ENCODE measurements at places on chromosomes 11 and 22.

DNA sequence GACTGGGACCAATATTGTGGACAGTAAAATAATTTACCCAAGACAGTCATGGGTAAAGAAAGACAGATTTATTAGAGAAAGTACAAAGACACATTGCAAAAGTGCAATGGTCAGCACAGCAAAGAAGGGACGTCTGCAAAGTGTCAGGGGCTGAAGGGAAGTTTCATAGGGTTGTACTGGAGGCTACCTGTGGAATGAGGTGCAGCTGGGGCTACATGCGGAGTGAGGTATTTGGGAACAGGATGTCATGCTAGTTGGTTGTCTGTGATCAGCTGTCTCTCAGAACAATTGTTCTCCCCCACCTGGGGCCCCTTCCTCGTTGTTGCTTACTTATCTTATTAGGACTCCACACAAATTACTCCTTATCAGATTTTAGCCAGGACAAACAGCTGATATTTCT, 11.4 kb upstream of the APOL3 start:
- no peak for DNase-seq

DNA sequence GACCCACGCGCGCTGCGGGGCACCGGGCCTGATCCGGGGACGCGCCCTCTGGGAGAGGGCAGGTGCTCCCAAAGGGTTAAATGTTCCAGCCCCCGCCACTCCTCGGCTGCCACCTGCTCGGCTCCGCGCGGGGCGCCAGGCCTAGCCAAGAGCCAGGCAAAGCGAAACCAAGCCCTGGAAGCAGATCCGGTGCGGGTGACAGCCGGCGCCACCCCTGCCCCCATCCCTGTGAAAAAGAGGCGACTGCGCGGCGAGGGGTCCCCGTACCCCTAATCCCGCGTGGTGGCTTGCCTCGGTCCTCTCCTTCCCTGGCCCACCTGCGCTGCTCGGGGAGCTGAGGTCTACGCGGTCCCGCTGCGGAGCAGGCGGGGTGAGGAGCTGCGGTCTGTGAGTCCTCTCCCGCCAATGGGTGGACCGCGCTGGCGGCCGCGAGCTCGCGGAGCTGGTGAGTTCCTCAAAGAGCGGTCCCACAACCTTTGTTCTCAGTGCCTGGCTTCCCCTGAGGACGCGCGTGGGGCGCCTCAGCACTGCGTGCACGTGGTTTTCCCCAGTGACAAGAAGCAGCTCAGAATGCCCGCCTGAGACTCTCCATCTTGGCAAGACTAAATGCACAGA, at the start of gene ME3:
Gene ME3 (minus strand): TSS at position 610 of the 615 bp plus-strand sequence.
- DNase-seq, result peak; percentile 71

DNA sequence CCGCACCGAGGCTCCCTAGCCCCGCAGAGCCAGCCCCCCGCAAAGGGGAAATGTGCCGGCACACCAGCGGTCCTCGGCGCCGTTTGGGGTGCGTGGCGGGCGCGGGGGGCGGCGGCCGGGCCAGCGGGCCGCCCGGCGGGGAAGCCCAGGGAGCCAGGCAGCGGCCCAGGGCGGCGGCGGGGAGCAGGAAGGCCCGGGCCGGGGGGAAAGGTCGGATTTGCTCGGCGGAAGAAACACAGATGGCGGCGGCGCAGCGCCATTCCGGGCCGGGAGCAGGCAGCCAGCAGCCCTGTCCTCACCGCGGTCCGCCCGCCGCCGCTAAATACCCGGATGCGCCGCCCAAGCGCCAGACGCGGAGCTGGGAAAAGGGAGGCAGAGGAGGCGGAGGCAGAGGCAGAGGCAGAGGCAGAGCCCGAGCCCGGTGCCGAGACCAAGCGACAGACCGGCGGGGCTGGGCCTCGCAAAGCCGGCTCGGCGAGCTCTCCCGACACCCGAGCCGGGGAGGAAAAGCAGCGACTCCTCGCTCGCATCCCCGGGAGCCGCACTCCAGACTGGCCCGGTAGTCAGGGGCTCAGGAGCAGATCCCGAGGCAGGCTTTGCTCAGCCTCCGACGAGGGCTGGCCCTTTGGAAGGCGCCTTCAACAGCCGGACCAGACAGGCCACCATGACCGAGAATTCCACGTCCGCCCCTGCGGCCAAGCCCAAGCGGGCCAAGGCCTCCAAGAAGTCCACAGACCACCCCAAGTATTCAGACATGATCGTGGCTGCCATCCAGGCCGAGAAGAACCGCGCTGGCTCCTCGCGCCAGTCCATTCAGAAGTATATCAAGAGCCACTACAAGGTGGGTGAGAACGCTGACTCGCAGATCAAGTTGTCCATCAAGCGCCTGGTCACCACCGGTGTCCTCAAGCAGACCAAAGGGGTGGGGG, 2.6 kb upstream of the GCAT start:
- peak; percentile 91 for DNase-seq

DNA sequence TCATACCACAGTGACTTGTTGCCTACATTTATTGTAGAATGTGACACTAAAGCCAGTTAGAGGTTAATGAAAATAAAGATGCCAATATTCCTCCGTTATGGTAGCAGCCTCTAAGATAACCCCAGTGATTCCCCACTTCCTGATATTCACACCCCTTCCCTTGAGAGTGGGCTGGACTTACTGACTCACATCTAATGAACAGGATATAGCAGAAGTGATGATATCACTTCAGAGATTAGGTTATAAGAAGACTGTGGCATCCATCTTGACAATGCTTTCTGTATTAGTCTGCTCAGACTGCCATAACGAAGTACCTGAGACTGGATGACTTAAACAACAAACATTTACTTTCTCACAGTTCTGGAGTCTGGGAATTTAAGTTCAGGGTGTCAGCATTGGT, 149.6 kb upstream of the MTNR1B start:
- no peak for DNase-seq

DNA sequence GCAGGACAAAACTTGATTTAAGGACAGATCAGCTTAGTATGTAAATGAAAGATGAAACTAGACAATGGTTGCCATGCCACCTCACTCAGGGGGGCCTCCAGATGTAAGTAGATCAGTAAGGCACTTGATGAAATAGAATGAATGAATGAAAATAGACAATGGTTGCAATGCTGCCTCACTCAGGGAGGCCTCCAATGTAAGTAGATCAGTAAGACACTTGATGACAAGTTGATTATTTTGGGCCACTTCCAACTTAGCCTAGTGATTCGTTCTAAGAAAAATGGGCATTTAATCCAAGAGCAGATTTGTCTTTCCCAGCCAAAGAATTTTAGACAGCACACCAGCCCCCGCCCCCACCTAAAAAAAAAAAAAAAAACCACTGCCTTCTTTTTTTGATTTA, 19.2 kb upstream of the SLC5A12 start:
- no peak for DNase-seq

DNA sequence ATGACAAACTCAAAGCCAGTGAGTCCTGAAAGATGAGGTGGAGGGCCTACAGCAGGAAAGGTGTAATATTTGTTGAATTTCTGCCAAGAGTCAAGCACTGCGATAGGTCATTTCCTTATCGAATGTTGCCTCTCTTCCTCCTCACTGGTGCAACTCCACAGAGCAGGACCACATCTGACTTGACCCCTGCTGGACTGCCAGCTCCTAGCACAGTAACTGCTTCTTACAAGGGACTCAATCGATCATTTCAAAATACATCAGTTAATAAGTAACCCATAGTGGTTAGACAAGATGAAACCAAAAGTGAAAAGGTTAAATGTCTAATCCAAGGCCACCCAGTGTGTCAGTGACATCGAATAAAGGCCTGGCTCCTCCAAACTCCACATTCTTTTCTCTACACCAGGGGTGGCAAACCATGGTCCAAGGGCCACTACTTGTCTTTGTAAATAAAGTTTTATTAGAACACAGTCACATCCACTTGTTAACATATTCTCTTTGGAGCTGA, 98.5 kb upstream of the CSNK2A3 start:
- no peak for DNase-seq

DNA sequence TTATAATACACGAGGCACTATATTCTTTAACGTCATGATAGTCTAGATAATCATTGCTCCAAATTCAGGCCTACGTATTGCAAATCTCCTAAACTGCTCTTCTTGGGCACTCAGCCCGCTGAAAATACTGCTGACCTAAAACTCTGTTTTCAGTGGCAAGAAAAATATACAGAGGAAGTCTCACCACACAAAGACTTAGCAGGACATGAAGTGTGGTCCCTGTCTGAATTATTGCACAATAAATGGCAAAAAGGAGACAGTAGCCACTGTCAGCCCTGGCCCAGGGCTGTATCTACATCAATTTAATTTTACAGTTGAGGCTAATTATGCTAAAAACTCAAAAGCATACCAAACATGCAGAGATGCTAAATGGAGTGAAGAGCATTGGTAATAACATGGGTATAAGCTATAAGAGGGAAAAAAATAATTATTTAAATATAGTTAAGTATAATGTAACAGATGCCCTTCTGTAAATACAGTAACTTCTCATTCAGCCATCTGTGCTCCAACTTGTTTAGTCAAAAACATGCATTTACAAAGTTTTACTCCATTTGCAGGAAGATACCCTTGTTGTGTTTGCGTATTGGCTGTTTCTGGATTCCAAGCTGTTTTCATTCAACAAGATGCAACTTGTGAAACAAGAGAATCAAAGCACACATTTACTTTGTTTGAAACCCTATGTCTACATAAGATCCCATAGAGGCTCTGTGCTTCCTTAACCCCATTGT, 800.0 kb upstream of the LUZP2 start:
- DNase-seq, result no peak

DNA sequence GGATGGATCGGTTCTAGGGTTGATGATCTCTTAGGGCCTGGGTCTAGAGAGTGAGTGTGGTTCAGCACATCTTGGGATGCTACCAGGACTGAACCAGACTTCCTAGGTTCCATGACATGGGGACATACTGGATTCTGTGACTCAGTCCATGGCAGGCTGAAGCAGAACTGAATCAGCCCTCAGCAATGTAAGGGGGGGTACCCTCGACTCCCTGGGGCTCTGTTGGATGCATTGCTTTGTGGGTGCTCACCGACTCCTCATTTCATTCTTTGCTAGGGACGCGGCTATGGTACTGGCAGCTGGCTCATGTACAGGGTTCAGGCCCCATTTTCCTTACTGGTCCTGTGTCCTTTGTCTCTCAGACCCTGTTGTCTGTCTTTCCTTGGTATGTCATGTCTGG, 733 bp upstream of the GRAMD1B start:
- no peak for DNase-seq

DNA sequence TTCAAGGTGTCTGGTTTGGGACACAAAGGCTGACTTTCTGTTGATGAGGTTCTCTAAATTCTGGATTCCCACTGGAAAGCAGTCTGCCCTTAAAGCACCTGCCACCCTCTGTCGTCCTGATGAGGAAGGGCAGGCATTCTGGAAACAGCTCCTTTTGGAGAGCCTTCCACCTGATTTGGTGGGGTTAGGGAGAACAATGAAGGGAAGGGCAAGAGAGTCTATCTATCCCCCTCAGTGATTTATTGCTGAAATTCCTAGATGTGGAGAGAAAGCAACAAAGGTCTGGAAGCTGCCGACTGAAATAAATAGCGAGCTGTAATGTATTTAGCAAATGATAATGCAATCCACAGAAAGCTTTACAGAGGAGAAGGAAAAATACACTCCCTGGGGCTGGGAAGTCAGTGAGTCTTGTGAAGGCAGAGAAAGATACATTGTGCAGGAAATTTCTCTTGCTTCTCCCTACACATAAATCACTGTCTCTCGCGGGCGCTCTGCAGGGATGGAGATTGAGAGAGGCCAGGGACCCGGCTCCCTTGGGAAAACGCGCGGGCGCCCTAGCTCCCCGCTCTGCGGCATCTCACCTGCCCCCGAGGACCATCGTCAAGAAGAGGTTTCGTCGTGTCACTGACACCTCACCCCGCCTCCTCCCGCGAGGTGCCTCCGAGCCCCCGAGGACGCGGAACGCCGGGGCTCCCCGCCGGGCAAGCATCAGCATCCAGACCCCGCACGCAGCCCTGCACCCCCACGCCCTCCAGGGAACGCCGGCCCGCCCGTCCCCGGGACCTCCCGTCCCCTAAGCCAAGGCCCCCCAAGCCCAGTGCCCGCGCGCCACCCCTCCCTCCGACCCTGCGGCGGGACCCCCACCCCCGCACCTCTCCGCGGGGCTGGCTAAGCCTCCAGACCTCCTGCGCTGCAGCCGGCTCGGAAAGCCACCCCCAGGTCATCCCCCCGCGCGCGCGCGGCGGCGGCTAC, 673 bp downstream of the CDON start:
- DNase-seq, result peak; percentile 87

DNA sequence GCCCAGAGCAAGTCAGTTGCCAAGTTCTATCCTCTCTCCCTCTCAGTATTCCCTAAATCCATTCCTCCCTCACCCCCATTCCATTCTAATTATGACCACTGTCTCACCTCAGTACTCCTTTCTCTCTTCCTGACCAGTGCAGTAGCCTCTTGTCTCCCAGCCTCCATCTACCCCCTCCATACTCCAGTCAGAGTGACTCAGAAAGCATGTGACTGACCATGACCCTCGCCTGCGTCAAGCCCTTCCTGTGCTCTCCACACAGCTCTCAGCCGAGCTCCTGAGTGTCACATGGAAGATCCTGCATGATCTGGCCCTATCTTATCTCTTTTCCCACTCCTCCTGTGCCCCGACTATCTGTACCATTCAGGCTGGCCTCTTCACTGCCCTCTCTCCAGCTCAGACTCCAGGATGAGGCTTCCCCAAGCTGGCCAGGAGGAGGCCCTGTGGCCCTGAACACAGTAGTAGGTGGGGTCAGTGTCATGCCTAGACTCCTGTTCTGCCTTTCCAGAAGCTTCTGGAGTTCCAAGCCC, 42.6 kb downstream of the NEU3 start:
- DNase-seq, result no peak

- no peak for DNase-seq
Observed at GRCh38 chr11:72225411-72225951, 914 bp downstream of the INPPL1 start.

- no peak for DNase-seq
Observed at GRCh38 chr11:12005476-12005875, 3.0 kb downstream of the DKK3 start.

DNA sequence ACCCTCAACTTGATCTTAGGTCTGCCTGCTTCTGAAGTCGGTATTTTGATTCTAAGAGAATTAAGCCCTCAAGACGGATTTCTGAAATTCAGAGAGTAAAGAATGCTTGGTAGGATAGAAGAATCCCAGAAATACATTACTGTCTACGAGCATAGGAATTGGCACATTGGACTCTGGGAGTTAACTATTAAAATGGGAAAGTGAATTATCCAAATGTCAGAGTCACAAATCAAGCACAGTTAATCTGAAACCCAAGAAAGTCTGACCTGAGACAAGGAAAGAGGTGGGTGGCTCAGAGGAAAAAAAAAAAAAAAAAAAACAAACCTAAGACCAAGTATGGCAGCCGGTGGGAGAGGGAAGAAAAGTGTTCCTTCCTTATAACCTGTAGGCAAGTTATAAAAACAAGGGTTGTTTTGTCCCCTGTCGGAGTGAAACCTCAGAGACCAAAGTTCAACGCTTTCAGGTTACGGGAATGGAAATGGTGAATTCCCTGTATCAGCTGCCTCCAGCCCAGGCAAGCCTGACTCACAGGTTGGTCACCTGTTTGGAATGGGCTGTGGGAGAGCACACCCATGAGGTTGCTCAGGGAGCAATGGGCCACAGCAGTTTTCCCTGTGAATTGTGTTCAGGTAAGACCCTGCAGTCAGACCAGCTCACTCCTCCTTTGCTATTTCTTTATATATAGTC, 139.0 kb downstream of the ETS1 start:
- DNase-seq, result no peak

GRCh38 chr11:118889797-118890196, 6.1 kb downstream of the CXCR5 start:
- DNase-seq, result peak; percentile 73

Measured in T47D (cell line).